ENCODE measurements at places on chromosomes 1 and 21.

DNA sequence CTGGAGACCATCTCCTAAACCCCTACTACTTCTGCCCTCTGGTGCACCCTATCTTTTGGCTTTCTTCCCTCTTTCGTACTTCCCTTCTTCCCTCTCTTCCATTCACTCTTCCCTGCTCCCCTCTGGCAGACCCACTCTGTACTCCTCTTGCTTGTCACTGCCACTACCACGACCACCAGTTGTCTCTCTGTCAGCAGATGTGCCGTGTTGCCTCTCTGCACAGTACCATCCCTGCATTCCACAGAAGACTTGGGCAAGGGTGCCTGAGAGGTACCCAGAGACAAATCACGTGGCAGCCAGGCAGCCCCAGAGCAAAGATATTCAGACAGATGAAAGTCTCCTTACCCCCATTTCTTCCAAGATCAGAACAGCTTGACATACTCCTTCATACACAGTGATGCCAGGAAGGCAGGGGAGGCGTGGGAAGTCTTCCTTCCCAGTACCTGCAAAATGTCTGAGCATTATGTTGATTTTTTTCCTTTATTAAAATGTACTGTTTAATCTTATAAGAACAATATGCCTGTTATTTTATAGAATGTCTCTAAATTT is 15.0 kb downstream of the CAMSAP2 start:
- DNase-seq = no peak

DNA sequence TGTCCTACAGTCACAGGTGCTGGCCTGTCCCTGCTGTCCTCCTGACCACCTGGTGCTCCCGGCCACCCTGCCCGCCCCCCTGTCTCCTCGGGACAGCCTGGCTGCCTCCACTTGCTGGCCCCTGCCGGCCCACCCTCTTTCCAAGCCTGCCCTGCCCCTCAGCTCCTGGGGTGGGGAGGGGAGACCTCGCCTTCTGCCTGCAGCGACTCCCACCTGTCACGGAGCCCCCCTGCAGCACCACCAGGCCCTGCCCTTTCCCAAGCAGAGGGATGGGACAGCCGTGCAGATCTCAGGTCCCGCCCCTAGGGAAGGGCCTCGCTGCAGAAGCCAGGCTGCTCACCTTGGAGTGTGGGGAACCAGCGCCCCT is 7.5 kb downstream of the LRRC3 start:
- DNase-seq = no peak

DNA sequence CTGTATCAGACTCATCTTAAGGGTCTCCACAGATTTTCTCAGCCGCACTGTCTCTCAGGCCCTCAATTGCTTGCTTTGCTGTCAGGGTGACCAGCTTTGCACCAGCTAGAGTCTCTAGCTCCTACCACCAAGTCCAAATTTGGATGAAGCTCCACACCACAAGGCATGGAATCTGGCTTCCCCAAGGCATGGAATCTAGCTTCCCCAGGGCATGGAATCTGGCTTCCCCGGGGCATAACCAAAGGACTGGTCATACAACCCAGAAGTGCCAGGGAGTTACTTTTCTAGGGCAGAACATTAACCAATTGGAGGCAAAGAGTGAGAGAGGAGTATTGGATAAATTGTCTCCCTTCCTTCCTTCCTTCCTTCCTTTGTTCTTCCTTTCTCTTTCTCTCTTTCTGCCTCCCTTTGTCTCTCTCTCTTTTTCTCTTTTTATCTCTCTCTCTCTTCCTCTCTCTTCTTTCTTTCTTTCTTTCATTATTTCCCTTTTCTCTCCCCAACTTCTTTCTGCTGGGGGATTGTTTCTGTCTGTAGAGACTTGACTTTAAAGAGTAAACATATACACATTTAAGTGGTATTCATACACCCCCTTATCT is 76.9 kb upstream of the HAO2 start:
- no peak for DNase-seq

- DNase-seq = no peak
Measured at GRCh38 chr1:27940297-27940696, 5.5 kb downstream of the SMPDL3B start.

DNA sequence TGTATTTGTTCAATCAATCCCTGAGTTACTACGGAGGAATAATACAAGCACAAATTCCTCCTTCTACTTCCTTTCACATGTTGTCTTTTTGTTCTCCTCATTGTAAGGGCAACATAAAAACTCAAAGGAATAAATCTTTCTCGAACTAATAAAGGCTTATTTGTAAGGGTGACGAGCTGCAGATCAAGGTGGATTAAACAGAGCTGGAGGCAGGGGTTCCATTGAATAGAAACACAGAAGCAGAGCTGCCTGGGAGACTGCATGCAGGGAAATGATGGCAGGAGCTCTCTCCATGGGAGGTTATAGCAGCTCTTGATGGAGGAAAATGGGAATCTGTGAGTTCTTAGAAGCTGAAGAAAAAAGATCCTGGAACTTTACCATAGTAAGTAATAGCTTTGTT is 160.2 kb downstream of the CYYR1 start:
- no peak for DNase-seq

GRCh38 chr1:165218731-165219130 is 137.8 kb downstream of the LMX1A start:
- no peak for DNase-seq

DNA sequence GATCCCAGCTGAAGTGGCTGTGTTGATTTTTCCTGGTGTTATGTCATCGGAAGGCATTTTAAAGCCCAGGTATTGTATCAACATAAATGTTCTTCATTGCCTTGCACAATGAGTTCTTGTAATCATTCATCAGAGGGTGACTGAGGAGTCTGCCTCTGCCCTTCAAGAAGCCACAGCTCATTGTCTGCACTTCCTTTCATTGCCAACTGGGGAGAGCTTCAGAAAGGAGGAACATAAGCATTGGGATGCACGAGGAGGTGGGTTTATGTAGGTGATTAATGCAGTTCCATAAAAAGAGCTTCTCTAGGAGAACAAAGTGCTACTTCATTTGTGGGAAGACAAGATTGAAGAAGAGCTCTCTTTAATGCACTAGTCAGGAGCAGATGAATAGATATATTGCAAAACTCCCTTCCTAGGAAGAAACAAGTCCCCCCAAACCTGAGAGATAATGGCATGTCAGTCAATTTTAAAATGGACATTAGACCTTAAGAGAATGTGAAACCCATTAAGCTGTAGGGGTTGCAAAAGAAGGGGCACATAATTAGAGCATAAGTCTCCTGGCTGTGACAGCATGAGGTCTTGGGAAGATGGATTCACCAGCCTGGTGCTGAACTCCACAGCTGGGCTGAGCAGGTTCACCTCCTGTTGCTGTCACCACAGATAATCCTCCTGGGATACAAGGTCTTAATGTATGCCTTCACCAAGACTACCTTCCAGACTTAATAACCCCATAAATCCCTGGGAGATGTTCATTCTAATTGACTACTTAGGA is 124.6 kb downstream of the BACH1 start:
- no peak for DNase-seq

GRCh38 chr1:211643324-211644212 is 31.9 kb downstream of the NEK2 start:
- no peak for DNase-seq

DNA sequence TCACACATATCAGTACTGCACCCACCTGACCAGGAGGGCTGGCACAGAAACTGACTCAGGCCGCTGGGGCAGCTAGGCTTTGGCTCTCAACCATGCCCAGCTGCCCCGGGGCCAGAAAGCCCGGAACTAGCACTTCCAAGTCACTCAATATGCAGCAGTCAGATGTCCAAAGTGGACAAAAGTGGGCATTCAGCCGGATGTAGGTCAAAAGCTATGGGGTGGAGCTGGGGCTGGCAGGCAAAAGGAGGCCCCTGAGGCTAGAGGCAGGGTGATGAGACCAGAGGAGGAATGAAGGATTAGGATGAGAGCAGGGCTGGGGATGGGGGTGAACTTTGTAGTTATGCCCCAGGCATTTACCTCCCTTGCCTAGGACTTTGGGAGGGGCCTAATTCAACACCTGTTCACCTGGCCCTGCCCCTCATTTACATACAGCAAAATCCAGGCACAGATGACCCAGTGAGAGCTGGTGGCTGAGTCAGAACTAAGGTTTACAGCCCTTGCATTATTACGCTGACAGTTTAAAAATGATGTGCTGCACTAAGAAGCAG is 30.7 kb upstream of the EDN2 start:
- peak; percentile 60 for DNase-seq

GRCh38 chr1:201591348-201591747 is 52.4 kb downstream of the NAV1 start:
- DNase-seq = no peak

DNA sequence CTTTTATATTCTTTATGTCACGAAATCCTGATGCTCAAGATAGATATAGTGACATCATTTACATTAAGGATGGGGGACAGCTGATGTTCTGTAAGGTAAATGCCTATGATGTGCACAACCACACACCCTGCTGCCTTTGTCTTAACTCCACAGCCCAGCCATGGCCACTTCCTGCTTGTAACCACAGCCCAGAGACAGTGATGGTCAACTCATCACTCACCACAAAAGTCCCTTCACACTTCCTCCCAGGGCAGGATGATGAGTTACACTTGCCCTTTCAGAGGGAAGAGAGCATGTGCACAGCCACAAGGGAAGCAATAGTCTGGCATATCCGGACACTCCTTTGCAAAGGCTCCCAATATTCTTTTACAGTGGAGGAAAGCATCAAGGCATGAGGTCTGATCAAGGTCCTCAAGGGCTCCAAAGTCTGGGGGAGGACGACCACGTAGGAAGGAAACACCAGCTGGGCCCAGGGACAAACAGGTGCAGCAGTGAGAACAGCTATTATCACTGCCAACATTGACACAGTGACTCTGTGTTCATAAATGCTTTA is 53.8 kb downstream of the PLPP3 start:
- no peak for DNase-seq

DNA sequence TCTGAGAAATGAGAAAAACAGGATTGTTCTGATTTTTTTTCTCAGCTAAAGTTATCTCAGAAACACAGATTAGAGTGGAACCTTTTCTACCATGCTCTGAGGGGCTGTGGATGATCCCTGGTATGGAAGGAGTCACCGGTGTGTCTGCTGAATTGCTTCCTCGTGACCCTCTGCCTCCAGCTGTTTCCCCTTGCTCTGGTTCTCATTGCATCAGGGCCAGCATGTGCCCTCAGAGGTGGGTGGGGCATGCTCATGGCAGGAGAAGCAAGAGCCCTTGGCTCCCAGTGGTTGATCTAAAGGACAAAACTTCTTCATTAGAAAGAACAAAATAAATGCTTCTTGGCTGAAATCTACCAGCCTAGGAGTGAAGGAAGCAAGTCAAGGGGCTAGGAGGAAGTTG is 183.2 kb upstream of the HMCN1 start:
- no peak for DNase-seq

GRCh38 chr1:219432191-219432606 is 180.7 kb downstream of the ZC3H11B start:
- DNase-seq = no peak

DNA sequence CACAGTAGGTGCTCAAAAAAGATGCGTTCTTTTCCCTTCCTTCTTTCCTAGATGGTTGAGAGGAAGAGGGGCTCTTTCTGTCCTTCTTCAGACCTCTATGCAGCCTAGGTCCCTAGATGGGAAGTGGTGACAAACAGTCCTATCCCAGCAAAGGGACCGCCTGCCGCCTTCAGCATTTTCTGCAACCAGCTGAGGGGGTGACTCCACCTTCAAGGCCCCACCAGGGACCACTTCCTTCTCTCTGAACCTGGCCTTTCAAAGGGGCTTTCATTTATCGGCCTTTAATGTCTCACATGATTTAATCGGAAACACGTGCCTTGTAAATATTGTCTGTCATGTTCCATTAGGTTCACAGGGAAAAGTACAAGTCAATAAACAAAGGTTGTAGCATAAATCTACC is 32.6 kb downstream of the GLIS1 start:
- DNase-seq = no peak

DNA sequence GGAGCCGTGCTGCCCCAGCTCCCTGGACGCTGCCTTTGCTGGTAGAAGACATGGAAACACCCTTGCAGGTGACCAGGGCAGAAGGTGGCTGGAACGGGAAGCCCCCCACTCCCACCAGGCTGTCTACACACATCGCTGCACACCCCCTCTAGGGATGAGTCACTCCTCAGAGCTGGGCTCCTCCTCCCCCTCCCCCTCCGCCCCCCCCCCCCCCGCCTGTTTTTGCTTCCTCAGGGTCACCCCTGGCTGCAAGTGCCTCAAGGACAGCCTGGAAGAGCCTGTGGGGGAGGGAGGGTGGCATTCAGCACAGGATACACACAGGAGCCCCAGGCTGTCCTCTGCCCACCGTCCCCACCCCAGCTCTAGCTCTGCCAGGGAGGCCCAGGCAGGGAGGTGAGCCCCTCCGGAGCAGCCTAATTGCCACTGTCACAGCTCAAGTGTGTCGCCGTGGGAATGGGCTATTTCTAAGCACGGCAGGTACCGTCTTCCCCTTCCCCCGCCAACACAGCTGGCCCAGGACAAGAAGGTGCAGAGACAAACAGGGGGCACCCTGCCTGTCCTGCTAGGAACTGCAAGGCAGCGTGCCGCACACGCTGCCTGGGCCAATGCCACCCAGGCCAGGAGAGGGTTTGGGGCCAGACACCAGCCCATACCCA is 2.5 kb downstream of the FNDC10 start:
- DNase-seq = no peak

- no peak for DNase-seq
Measured at GRCh38 chr1:114756949-114757454, 782 bp downstream of the CSDE1 start.

- no peak for DNase-seq
Measured at GRCh38 chr1:213693864-213694263, 293.9 kb upstream of the PROX1 start.

GRCh38 chr1:6497215-6497866 is 5.9 kb upstream of the PLEKHG5 start:
- peak; percentile 24 for DNase-seq

GRCh38 chr21:27569831-27570230 is 602.9 kb upstream of the ADAMTS5 start:
- DNase-seq = no peak

- DNase-seq = no peak
Measured at GRCh38 chr1:45796381-45796780, 7.0 kb upstream of the MAST2 start.

DNA sequence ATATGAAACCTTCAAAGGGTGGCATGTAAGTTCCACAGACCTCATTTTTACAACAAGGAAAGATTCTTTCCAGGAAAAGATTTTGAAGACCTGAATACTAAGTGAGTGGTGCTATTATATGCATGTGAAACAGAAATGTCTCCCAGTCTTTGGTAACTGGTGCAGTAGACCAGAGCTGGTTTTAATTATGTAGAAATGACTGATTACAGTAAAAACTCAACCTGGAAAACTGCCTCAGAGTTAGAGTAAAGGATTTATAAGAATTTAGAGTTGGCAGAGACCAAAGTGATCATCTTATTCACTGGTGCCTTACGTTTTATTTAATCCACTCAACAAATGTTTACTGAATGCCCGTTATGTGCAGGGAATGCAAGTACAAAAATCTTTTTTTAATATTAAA is 30.2 kb upstream of the LRRC8D start:
- DNase-seq = no peak

DNA sequence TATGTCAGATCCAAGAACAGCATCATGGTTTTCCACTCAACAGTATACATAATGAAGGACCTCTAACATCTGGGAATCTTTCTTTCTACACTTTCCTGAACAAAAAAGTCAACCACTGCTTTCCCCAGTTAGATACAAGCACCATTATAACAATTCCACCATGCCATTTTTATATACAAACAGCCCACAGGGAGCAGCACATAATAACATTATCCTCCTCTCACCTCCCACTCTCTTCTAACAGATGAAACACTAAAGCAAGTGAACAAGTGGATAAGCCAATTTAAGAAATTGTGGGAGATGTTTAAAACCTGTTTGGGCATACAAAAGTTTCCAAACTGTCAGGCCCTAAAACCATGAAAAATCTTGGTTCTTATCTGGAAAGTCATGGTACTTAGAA is 29.4 kb upstream of the PRRC2C start:
- DNase-seq = no peak

GRCh38 chr1:232883992-232884661 is 66.3 kb upstream of the NTPCR start:
- DNase-seq = no peak

Data from caudate nucleus (tissue), 63 donors.